ENCODE measurements at places on chromosomes 5 and 9.

DNA sequence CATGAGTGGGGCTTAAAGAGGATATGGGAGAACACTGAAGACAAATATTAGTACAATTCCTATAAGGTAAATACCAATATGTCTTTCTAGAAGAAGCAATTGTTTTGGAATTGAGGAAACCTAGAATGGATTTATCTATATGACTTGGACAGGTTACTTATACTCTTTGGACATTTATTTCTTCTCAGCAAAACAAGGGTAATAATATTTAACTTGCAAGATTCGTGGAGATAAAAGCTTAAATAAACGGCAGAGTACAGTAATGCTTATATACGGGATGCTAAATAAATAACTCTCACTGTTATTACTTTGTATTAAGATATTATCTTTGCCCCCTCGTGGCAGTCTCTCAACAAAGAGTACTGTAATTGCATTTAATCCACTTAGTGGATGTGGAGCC, 8.6 kb downstream of the DMRTA1 start:
- no peak for DNase-seq

DNA sequence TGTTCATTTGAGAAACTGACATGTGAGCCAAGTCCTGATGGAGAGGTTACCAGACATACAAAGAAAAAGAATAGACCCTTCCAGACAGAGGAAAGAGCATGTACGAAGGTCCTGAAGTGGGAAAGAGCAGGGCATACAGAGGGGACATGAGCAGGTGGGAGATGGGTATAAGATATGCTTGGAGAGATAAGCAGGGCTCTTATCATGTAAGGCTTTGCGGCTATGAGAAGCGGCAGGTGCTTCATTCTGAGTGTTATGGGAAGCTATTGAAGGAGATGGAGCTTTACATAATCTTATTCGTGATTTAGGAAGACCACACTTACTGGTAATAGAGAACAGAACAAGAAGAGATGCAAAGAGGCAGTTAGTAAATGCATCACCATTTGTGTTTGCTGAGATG, 417.1 kb downstream of the EBF1 start:
- DNase-seq, result no peak

DNA sequence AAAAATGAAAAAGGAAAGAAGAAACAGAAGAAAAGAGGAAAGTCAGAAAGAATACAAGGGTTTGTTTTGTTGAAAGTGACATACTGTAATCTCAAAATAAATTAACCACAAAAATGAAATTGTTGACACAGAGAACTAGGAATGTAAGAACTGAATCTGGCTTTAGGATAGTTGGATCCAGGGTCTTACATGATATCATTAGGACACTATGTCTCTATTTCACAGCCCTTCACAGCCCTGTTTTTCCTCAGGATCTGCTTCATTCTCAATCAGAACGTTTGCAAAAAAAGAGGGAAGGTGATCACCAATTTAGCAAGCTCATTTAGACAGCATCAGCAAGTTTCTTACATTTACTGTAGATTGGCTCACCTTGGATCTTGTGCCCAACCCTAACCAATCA, 188.5 kb upstream of the NREP start:
- no peak for DNase-seq

DNA sequence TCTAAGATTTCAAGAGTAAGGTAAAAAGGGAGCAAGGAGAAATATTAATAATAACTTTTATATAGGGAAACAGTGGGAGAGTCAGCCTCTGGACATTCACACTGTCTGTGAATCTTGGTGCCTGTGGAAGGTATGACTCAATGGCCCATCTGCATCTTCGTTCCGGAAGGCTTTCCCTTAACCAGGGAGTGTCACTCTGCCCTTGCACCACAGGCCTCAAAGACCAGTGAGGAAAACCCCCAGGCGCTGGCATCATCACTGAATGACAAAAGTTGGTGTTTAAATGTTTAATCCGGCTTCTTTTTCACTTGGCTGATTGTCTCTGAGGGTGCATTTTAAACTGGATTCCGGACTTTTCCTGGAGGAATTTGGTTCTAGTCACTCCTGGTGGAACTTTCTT, 522.4 kb upstream of the TLE4 start:
- no peak for DNase-seq

Data from CD4-positive, alpha-beta memory T cell (primary cell).